ENCODE measurements at places on chromosomes 12 and 14.

DNA sequence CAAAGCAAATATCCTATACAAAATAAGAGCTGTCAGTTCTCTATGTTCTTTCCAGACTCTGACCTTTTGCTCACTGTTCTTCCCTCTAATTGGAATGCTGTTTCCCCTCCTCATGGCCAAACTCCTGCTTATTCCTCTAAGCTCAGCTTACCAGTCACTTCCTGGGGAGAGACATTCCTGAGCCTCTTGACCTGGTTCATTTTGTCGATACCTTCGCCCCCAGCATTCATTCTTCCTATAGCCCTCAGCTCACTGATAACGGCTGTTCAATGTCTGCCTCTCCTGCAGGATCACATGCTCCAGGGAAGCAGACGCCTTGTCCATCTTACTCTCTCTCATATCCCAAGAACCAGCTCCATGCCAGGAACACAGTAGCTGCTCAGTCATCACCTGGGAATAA is 431.0 kb downstream of the MED13L start:
- no peak for DNase-seq

DNA sequence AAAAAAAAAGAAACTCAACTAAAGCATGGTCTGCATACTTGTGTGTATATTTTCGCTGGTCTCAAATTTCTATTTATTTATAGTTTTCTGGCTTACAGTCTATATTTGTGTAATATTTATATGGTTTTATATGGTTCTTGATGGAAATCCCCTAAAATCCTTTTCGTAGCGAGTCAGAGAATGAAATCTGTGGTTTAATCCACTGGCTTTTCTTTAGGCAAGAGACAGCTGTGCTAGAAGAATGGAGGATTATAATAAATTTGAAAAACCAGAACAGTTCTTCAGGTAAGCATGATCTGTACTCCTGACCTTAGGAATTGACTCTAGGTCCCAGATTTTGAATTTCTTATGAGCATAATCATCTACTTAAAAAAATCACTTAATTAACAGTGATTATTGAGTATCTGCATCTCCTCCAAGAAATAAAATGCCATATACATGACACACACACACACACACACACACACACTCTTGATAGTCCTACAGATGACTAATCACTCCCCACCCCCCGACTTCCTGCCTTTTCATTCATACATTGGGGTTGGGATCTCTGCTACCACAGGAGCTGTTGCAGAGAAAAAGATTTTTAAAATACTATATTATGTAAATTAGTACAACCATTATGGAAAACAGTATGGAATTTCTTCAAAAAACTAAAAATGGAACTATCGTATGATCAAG is 113.4 kb downstream of the CRADD start:
- no peak for DNase-seq

DNA sequence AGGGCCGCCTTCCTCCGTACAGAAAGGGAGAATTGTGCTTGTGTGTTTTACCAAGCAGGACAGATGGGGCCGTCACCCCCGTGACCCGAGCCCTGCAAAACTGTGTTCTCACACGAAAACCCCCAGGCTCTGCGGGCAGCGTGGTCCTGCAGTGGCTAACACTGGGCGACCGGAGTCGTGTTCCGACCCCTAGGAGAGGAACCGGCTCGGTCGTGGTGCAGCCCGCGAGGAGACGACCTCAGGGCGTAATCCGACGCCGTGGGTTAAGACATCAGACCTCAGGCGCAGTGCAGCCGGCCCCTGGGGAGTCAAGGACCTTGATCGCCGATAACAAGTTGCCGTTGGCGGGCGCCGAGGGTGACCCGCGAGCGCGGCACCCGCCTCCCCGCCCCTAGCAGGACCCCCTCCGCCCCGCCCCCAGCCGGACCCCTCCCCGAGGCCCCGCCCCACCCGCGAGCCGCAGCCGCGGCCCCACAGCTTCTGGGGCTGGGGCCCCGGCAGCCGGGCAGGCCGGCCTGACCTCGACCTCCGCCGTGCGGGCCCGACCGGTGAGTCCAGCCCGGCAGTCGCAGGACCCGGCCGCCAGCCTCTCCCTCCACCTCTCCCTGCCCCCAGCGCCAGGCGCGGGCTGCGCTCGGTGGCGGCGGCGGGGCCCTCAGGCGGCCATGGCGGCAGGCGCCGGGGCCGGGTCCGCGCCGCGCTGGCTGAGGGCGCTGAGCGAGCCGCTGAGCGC is at the start of gene CHPT1:
Gene CHPT1 (plus strand): TSS at position 444 of the 733 bp plus-strand sequence. CDS start 222 bp downstream, at position 666.
- peak; percentile 53 for DNase-seq

GRCh38 chr14:105015242-105015641 is 5.6 kb downstream of the CDCA4 start:
- no peak for DNase-seq

GRCh38 chr14:77955816-77956484 is 156.0 kb downstream of the ADCK1 start:
- DNase-seq: no peak

- no peak for DNase-seq
These were observed 56.9 kb upstream of the FAM222A start for GRCh38 chr12:109656743-109657142.

- DNase-seq: peak; percentile 43
These were observed 197.5 kb upstream of the TMEM132C start for GRCh38 chr12:128069359-128069997.

DNA sequence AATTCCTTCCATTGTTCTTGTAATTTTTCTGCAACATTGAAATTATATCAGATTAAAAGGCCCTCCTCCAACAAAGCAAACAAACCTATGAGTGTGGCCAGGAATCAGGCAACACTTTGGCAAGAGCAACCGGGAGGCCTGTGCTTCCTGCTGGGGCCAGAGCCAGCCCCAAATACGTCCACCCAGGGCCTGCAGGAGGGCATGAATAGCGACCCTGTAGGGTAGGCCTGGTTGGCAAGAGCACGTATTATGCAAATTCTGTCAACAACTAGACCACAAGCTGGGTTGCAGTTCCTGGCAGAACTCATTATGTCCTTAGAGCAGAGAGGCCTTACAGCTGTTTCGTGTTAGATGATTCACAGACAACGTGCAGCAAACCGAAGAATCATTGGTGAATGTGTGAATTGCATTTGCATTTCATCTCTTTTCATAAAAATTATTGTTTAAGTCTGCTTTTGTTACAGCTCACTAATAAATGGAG is 26.9 kb upstream of the LGALS3 start:
- DNase-seq: peak; percentile 99

DNA sequence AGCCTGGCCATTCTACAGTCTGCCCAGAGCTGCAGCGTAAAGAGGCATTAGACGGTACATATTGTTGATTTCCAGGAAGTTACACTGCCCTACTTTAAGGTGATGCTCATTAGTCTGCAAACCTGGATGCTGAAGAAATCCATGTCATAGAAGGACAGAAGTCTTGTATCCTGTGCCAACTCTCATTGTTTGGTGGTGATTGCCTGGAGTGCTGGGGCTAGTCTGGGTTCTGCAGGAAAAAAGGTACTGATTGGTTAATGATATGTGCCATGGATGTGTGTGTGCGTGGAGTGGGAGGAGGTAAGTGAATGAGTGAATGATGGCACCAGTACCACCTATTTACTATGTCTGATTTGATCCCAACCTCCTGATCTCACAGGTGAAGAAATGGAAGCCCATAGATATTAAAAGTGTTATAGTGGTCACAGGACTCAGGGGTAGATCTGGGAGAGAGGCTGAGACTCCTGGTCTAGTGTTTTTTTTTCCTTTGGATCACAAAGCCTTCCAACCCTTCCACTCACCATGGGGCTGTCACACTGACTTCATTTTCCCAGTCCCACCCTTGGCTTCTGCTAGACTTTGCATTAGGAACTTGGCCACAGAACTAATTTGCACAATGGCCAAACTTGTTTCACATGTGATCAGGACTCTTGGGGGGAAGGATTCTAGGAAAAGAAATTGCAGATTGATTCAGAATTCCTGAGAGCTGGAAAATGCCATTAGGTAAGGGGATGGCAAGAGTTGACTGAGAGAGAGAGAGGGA is 96.1 kb downstream of the TMX1 start:
- DNase-seq: no peak

DNA sequence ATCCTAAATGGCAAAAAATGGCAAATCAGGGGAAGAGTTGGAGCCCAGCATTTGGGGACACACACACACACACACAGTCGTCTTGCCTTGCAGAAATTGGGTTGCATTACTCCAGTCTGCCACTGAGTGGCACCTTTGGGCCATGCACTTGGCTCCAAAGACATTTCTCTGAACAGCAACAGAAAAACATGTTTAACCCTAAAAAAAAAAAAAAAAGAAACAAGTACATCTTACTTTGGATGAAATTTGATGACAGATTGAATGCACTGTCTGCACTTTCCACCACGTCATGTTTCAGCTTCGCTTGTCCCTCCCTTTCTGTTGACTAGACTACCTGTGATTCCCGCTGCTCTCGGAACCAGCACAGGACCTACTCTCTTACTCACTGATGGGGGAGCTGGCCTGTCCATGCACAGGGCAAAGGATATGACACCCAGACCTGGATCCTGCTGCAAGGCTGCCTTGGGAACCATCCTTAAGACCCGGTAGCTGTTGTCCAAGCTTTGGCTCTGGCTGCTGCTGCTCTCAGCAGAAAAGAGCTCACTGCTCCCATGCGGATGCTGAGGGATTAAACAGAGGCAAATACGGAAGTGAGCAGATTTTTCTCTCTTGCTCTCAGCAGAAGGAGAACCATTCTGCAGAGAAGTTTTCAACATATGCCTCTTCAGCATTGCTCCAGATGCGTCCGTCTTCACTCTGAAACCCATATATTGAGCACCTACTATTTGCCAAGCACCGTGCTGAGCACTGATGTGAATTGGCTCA is 376.8 kb downstream of the DPF3 start:
- no peak for DNase-seq

DNA sequence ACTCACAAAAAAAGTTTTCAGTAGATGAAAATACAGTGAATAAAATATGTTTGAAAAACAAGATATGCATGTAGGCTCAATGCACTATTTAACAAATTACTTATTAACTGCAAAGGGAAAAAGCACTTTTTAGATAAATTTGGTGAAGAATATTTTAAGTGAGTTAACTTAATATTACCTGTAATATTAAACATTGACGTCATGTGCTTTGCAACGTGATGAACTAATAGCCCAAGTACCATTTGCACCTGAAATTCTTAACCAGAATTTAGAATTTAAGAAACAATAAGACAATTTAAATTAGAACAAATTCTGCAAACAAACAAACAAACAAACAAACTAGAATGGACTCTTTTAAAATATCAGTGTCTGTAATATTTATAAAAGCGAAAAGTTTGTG is 659.0 kb upstream of the NOVA1 start:
- DNase-seq: no peak

GRCh38 chr14:46818147-46818546 is 166.6 kb upstream of the RPL10L start:
- no peak for DNase-seq

DNA sequence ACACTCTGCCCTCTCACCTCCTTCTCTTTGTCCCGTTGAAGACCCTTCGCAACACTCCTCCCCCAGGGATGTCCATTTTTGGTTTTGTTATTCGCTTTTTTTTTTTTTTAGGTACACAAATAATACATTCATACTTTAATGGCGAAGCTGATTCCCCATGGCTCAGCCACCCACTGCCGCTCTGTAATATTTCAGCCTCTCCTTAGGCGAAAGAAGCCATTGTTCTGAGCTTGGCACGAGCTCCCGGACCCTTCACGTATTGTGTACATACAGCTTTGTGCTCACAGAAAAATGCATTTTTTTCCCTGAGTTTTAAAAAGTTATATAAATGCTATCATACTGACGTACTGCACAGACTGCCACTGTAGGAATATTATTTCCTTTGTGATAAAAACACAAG is 115.0 kb downstream of the TMEM132C start:
- DNase-seq: no peak

GRCh38 chr14:76371066-76371465 is 4.9 kb upstream of the ESRRB start:
- DNase-seq: no peak

GRCh38 chr14:77738559-77739250 is 22.3 kb downstream of the SNW1 start:
- no peak for DNase-seq

DNA sequence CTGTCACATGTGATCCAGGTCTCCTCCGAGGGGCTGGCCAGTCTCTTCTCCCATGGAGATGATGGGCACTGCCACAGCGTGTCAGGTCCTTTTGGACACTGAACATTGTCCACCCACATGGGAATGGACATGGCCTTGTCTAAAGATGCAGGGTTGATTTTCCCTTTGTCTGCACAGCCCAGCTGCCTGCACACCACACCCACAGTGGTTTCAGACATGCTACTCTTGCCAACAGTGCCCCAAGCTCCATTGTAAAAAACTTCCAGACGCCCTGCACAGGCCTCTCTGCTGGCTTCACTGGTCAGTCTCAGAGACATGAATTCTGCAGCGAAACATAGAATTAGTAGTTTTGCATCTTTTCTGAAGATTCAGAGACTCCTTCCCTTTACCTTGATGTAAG is 18.5 kb downstream of the CD163 start:
- DNase-seq: no peak

GRCh38 chr14:40365305-40365704 is 933.1 kb upstream of the FBXO33 start:
- no peak for DNase-seq

GRCh38 chr12:26918321-26919215 is 19.2 kb downstream of the INTS13 start:
- no peak for DNase-seq

DNA sequence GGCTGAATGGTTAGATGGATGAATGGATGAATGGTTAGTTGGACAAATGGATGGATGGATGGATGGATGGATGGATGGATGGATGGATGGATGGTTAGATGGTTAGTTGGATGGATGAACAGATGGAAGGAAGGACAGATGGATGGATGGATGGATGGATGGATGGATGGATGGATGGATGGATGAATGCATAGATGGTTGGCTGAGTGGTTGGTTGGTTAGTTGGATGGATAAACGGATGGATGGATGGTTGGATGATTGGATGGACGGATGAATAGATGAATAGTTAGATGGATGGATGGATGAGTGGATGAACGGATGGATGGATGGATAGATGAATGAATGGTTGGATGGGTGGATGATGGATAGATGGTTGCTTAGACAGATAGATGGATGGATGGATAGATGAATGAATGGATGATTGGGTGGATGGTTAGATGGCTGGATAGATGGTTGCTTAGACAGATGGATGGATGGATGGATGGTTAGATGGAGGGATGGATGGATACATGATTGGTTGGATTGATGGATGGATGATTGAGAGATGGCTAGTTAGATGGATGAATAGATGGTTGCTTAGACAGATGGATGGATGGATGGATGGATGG is 48.8 kb upstream of the HSPB8 start:
- no peak for DNase-seq

- DNase-seq: no peak
These were observed 73.9 kb upstream of the PLEKHA5 start for GRCh38 chr12:19055589-19055988.

All from NCI-H2029 (cell line).